ENCODE measurements at places on chromosomes 1 and 21.
A peak's percentile ranks its signal among the peaks of the same experiment; 100 is the strongest.

GRCh38 chr1:224259986-224260385 lies 70.0 kb downstream of the NVL start:
- no peak for DNase-seq

GRCh38 chr1:185531838-185532237 lies 202.4 kb upstream of the HMCN1 start:
- no peak for DNase-seq

DNA sequence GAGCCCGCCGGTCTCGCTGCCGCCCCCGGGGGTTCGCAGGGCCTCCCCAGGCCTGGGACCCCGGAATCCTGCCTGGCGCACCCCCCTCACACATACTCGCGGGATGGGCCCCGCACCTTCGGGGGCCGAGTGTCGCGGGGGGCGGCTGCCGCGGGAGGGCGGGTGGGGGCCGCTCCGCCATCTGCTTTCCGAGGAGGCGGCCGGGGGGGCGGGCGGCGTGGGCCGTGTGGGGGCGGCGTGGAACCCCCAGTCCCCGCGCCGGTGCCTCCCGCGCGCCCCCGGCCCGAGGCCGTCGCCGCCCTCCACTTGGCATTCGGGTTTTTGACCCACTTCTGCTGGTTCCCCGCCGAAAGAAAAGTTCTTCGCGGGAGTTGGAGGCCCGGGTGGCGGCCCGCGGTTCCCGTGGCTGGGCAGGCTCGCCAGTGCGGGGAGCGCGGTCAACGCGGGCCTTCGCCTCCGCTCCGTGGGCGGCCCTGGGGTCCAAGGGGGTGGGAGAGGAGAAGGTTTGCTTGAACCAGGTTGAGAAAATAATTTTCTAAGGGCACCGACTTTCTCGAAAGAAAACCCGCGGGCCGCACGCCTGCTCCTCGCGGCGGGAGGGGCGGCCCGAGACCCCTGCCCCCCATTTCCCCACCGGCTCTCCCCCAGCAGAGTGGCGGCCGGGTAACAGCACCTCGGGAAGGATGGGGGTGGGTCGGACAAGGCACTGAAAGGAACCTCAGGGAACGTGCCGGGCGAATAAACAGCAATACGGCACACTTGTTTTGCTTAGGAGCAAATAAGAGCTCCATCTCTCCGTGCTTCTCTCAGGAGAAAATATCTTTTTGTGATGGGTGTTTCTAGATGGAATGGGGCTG lies 1.6 kb downstream of the PHF13 start:
- no peak for DNase-seq

DNA sequence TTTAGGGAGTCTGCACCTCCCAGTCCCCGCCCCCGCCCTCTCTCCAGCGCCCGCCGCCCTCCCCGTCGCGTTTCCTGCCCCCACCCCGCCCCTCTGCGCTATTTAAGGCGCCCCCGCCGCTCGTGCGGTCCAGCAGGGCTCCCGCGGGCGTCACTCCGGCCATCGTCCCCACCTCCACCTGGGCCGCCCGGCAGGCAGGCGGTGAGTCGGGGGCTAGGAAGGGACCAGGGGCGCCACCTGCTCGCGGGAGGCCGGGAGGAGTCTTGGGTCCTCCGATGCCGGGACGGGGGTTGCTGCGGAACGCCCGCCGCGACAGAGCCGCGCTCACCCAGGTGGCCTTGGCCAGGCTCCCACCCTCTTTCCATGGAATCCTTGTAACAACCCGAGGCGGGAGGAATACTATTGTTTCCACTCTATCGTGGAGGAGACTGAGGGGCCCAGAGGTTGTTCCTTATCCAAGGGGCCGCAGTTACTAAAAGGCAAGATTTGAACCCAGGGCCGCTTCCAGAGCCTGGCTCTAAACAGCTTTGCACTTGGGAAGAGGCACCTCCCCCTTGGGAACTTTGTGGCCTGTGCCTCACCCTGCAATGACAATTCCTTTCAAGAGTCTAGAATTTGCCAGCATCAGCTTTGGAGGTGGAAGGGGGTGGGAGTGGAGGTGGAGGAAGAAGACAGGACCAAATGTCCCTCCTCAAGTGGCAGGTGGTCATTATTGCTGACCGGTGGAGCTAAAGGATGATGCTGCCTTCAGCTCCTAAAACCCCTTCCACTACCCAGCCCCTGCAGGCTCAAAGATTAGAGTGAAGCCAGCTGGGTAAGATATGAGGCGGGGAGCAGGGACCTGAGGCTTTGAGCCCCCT lies at the start of gene GJA4:
GJA4 (plus strand) TSS at position 132 of the 860 bp plus-strand sequence. CDS start 1,215 bp downstream, outside the sequence.
- DNase-seq = no peak

DNA sequence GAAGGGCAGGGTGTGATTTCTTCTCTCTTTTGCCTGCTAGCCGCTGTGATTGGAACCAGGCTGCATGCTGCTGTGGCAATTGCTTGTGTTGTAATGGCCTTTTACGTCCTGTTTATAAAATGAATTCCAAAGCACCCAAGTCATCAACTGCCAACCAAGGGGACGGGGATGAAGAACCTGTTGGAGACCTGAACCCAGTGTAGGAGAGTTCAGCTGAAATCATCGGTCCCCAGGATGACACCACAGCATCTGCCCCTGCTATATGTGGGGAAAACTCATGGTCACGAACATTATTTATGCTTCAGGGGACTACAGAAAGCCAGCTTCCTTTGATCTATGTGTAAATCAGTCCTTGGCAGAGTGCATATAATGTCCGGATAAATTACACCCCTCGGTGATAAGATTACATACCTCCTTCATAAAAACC lies 3.8 kb downstream of the TMEM167B start:
- DNase-seq = no peak

DNA sequence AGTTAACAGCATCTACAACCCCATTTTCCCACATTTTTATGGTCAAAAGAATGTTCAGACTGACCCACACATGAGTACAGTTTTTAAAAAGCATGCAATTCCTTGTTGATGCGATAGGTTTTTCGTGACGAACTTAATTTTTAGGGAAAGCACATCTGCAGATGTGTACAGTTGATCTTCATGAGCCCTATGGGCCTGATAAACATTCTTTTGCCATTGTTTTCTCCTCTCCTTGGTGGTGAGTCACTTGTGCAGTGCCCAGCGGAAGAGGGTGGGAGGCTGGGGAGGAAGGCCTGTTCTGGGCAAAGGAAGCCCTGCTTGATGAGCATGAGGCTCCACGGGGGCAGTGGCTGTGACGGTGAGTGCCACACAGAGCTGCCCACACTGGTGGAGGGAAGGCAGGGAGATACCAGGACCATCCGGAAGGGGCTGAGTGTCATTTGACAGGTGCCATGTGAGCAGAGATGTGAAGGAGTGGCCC lies 5.3 kb downstream of the ARF1 start:
- DNase-seq = no peak

GRCh38 chr1:204285436-204286305 lies 71.9 kb upstream of the GOLT1A start:
- no peak for DNase-seq

DNA sequence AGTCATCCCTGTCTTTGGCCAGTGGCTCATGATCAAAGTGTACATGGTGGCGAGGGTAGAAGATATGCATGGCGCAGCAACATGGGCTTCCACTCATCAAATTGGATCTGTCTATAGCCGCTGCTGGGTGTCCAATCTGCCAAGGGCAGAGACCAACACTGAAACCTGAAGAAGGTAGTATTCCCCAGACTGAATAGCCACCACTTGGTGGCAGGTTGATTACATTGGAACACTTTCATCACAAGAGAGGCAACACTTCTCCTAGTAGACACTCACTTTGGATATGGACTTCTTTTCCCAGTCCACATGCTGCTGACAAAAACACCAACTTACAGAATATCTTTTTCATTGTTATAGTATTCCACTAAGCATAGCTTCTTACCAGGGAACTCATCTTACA lies 22.4 kb upstream of the PPM1J start:
- DNase-seq = no peak

GRCh38 chr1:220957233-220957605 lies 78.0 kb downstream of the HLX start:
- DNase-seq = no peak

DNA sequence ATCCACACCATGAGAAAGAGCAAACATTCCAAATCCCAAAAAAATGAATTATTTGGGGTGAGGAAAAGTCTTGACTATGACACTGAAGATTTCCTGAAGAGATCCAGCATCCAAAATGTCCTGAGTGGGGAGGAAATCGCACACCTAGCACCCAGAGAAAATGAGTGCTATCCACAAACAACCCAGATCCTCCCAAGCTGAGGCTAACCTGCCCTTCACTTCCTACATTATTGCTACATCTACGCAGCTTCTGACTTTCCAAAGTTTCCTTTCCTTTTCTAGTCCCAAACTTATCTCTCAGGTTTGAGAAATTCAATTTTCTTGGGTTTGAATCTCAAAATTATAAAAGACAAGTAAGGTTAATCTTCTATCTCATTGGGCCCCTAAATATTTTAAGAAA lies 906 bp upstream of the RGS13 start:
- DNase-seq = no peak

GRCh38 chr1:24978383-24979032 lies 48.4 kb upstream of the RUNX3 start:
- no peak for DNase-seq

DNA sequence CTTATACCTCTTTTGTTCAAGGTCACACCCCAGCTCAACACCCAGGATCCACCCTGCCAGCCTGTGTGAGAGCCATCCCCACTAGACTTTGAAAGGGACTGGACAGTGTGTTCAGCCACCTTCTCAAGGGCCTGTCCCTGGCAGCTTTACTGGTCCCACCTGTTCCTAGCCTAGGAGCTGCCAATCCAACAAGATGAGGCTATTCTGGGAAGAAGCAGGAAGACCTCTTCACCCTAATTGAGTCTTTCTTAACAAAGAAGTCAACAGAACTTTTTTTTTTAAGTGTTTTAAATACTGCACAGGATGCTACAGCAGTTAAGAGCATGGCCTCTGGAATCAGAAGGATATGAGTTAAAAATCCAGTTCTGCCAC lies 95.8 kb upstream of the HOOK1 start:
- DNase-seq = no peak

GRCh38 chr1:240020871-240021270 lies 70.8 kb upstream of the FMN2 start:
- DNase-seq = no peak

DNA sequence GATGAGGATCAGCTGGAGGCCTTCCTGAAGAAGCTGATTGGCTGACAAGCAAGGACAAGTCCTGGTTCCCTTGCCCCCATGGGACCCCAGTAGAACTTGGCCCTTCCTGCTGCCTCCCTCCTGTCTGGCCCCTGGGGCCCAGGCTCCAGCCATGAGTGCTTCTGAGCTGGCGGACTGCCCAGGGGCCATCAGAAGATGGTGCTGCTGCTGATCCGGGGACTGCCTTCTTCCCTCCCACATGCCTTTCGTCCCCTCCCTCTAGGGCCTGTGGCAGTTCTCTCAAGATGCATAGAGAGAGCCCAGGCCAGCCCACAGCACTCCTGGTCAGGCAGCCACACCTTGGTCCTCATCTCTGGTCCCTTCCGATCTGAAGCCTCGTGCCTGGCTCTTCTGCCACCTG lies 57.9 kb upstream of the PRKACB start:
- DNase-seq = no peak

- DNase-seq = peak; percentile 36
Measured at GRCh38 chr21:44370027-44370735, 16.8 kb downstream of the TRPM2 start.

- no peak for DNase-seq
Measured at GRCh38 chr1:162283657-162284056, 93.0 kb downstream of the SPATA46 start.

- DNase-seq = no peak
Measured at GRCh38 chr1:232372841-232373440, 257.0 kb downstream of the SIPA1L2 start.

- DNase-seq = no peak
Measured at GRCh38 chr1:241950390-241950789, 7.2 kb upstream of the BECN2 start.

DNA sequence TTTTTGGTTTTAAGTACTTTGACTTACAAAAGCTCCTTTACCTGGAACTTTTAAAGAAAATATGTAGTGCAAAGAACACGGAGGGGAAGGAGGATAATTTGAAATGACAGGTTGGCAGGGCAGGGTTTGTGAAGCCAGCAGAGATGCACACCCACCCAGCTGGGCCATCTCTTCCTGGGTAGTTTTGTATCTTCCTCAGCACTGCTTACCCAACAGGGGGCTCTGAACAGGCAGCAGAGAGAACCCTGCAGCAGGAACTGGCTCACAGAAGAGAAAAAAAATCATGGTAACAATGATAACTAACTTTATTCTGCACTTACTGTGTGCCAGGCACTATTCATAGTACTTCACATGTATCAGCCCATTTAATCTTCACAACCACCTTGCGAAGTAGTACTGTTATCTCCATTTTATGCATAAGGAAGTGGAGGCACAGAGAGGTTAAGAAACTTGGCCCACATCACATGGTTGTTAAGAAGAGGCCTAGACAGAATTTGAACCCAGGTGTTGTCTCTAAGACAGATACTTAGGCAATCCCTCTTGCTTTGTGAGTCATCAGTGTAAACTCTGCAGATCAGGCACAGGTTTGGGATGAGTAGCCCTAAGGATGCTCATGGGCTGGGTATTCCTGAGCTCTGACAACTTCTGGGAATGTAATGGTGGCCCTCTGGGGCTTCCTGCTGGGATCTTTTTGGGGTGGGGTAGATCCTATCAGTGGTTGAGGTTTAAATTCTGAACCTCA lies 60.8 kb downstream of the ELK4 start:
- no peak for DNase-seq

GRCh38 chr1:47755101-47755990 lies 241.8 kb downstream of the TRABD2B start:
- DNase-seq = no peak

DNA sequence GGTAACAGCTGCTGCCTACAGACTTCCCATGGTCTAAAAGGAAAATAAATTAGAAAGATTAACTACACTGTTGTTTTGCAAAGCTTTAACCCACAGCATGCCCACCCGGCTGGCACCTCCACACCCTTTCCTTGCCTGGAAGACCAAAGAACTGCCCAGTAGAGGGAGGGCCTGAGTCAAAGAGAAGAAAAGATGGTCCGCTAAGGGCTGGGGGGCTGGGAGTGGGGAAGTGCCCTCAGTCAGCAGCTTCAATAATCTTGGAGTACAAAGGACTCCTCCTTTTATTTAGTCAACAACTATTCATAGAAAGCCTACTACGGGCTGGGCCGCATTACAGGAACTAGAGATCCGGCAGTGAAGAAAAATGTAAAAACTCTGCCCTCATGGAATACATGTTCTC lies 40.6 kb downstream of the ERI3 start:
- no peak for DNase-seq

DNA sequence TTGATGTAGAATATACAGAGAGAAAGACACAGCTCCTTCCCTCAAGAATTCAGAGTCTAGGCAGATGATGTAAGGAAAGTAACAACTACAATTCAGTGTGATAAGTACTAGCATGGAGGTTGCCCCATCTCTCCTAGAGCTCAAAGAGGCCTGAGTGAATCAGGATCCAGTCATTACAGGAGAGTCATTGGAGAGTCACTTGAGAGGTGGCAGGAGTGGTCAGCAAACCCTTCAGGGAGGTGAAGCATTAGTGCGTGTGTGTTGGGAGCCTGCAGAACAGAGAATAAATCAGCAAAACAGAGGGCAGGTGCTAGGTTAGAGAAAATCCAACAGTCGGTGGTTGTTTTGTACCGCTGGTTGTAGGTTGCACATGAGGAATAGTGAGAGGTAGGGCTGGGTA lies 46.1 kb downstream of the GRIK1 start:
- no peak for DNase-seq

- DNase-seq = no peak
Measured at GRCh38 chr1:56444960-56445646, 134.3 kb downstream of the PLPP3 start.

GRCh38 chr1:25504706-25505595 lies 38.5 kb upstream of the LDLRAP1 start:
- no peak for DNase-seq

GRCh38 chr21:38760762-38761155 lies 45.0 kb upstream of the ETS2 start:
- DNase-seq = no peak

All from left kidney (tissue), 8 donors.